ENCODE measurements at places on chromosomes 6 and 20.
A peak's percentile ranks its signal among the peaks of the same experiment; 100 is the strongest.

- no peak for DNase-seq
Measured at GRCh38 chr6:70758883-70759282, 91.2 kb downstream of the SMAP1 start.

GRCh38 chr20:37741055-37741454 is 47.2 kb downstream of the CTNNBL1 start:
- peak; percentile 63 for DNase-seq

- DNase-seq, result peak; percentile 67
Measured at GRCh38 chr6:155349129-155349528, 34.8 kb upstream of the TFB1M start.

- DNase-seq, result no peak
Measured at GRCh38 chr6:112268019-112268418, 13.7 kb upstream of the LAMA4 start.

GRCh38 chr6:106109029-106109428 is 22.9 kb downstream of the PRDM1 start:
- no peak for DNase-seq

DNA sequence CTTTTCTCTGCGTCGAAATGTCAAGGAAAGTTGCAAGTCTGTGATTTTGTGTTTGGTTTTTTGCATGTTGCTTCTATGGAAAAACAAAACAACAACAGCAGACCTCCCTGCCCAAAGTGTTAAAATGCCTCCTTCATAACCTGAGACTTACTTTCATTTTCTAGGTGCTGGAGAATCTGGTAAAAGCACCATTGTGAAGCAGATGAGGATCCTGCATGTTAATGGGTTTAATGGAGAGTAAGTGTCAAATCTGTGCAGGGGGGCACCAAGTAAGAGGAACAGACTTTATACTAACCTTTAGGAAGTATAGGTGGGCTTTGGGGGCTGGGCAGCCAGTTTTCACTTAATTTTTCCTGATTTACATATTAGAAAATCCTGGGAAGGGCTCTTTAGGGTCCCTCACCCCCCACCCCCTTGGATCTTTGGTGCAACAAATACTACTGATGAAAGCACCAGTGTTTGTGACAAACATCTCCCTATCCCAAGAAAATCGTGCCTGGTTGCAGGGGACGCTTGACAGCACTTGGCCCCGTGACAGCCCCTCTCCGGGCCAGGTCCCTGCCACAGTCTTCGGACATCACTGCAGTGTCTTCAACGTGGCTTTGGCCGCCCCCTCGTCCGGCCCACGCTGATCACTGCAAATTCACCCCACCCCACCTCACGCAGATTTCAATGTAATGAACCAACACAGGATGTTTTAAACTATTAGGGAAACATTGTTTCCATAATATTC is 43.1 kb downstream of the GNAS start:
- no peak for DNase-seq

Data from IMR-90 (cell line).